NCI-H187 treated with DMSO at 0.1 percent for 48 hours (cell line): ENCODE measurements at places on chromosomes 5 and 9.

DNA sequence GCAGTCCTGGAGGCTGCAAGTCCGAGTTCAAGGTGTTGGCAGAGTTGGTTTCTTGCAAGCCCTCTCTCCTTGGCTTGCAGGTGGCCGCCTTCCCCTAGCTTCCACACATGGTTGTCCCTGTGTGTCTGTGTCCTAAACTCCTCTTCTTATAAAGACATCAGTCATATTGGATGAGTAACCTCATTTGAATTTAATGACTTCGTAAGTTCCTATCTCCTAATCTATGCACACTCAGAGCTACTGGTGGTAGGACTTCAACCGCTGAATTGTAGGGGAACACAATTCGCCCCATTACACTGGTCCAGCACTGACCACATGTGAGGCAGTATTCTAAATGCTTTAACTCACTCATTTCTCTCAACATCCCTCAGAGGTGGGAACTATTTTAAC lies 25.9 kb upstream of the ADAMTS2 start:
- DNase-seq, result no peak

GRCh38 chr5:172446336-172447051 lies 7.8 kb downstream of the SH3PXD2B start:
- DNase-seq, result no peak

GRCh38 chr9:96020792-96021550 lies 145.5 kb downstream of the ERCC6L2 start:
- DNase-seq, result no peak

GRCh38 chr5:126937771-126938170 lies 92.6 kb downstream of the MARCHF3 start:
- no peak for DNase-seq

DNA sequence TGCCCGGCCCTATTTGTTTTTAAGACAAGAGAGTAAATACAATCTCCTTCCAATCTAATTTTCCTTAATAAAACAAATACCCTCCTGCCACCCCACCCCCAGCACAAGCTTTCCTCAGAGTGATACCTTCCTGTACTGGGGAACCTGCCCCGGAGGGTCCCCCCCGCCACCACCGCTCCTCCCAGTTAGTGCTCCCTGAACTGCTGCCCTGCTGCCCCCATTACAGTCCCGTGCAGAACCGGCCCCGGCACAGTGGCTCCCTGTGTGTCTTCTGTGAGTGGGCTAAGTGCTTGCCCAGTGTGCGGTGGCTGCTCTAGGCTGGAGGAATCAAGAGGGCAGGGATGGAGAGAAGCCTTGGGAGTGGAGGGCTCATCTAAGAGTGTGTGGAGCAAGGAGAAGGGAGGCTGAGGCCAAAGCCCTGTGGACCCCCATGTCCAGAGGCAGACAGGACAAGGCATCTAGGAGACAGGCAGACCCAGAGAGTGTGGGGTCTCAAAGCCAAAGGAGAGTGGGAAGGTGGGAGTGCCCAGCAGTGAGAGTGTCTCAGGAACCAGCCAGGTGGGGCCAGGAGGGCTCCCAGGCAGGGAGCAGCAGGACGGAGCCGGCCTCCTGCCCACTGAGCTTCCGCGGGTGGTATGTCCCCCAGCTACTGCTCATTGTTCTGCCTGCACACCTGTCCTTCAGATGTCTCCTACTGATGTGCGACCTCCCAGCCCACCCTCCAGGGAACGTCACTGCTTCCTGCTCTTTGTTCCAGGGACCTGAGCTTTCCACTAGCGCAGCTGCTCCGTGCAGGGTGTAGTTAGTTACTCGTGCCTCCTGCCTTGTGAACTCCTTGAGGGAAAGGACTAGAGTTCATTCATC lies 129.0 kb downstream of the DAB2IP start:
- no peak for DNase-seq

DNA sequence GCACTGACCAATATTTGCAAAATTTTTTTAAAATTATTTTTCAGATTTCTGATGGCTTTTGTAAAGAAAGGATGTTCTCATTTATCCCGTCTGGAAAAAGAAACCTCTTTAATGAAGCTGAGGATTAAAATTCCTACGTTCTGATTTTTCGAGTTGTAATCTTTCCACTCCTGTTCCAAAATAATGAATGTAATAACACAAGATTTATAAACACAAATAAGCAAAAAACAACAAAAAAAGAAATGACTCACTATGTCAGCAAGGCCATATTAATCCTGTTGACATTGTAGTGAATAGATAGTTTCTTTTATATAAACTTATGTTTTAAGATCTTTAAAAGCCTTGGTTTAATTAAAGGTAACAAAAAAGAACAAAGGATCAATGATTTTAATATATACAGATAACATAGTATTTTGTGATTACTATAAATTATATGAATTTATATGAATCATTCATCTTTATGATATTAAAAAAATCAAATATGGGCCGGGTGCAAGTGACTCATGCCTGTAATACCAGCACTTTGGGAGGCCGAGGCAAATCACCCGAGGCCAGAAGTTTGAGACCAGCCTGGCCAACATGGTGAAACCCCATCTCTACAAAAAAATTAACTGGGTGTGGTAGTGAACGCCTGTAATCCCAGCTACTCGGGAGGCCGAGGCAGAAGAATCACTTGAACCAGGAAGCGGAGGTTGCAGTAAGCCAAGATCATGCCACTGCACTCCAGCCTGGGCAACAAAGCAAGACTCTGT lies 336.6 kb upstream of the DAB2 start:
- DNase-seq, result no peak

GRCh38 chr5:76994337-76994736 lies 35.9 kb upstream of the AGGF1 start:
- no peak for DNase-seq

GRCh38 chr5:179422908-179423481 lies 77.7 kb upstream of the ADAMTS2 start:
- DNase-seq, result no peak

- DNase-seq, result no peak
These were observed 62.8 kb upstream of the TLX3 start for GRCh38 chr5:171246231-171246630.
